ENCODE measurements at places on chromosomes 6 and 20. TPM values are rescaled to one million over a fixed set of nuclear protein-coding genes. Genes with fewer than 3 reads are reported as not detected.

Gene SLC32A1
- not detected for total RNA-seq

Gene TMEM244
- total RNA-seq: not detected

Gene ZBTB12
- total RNA-seq: 5.3 TPM

Gene ADGRB3
- total RNA-seq: not detected

Gene PAK5
- total RNA-seq: not detected

Gene NPBWR2
- total RNA-seq: not detected

Gene BTN3A1
- 3.7 TPM for total RNA-seq

Gene RAET1G
- 9.7 TPM for total RNA-seq

Gene UNC5CL
- total RNA-seq: 0.52 TPM

Gene RAD21L1
- 0.09 TPM for total RNA-seq

Gene SAPCD1
- 2.7 TPM for total RNA-seq

Gene PGBD1
- total RNA-seq: 4.7 TPM

Gene GJA10
- total RNA-seq: not detected

Gene CDH4
- total RNA-seq: 8.4 TPM

Gene PHACTR1
- not detected for total RNA-seq

Gene DLK2
- total RNA-seq: 7.9 TPM

Gene SLX4IP
- total RNA-seq: 2.4 TPM

Gene SLPI
- 9.3 TPM for total RNA-seq
